ENCODE measurements at places on chromosomes 7 and 10.

DNA sequence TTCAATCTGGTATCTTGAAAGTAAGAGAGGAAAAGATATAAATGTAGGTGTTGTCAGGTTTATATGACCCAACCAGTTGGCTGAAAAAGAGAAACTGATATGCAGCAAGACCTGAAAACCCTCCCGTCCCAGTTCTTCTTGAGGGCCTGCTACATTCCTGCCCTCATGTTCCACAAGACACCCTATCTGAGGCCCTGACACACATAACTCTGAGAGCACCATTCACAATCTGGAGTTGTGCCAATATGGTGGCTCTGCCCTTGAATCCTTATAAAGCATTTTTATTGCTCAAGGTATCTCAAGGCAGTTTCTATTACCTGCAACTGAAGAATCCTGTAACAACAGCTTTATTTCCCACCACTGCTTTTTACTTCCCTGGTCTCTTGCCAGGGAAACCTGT lies 17.0 kb downstream of the XPNPEP1 start:
- DNase-seq: no peak

- DNase-seq: no peak
Observed at GRCh38 chr10:31095677-31096560, 64.3 kb upstream of the ZNF438 start.

DNA sequence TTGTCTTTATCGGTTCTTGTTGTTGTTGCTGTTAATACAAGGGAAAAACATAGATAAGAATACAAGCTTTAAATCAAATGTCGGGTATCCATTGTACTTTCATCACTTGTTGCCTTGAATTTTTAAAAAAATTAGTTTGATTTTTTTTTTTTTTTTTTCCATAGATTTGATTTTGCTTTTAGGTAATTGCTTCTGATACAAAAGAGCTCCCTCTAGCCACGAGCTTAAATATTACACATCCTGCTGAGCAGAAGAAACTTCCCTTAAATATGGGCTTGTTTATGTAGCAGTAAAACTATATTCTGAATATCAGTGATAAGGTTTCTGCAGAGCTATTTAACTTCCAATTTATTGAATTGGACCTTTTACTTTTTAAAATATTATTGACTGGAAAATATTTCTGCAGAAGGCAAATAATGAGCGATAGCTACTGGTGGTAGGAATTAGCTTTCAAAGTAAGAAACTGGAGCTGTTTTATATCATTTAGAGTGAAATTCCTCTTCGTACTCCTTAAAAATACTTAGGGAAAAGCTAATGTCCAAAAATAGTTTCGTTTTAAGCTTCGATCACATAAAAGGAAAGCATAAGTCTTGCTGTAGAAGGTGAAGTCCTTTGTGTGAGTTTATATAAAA lies 216.9 kb downstream of the POLR1F start:
- peak; percentile 39 for DNase-seq

DNA sequence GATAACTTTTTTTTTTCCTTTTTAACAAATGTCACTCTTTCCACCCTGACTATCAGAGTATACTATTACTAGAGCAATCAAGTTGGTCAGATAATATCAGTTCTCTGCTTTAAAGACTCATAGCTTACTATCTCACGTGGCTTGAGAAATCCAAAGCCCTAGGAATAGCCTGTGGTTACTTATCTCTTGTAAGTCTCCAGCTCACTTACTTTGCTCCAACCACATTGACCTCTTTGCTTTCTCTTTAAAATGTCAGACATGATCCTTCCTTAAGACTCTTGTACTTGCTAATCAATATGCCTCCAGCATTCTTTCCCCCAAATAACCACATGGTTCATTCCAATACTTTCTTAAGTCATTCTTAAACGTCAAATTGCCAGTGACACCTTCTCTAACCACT lies 1292.2 kb downstream of the REEP3 start:
- no peak for DNase-seq

DNA sequence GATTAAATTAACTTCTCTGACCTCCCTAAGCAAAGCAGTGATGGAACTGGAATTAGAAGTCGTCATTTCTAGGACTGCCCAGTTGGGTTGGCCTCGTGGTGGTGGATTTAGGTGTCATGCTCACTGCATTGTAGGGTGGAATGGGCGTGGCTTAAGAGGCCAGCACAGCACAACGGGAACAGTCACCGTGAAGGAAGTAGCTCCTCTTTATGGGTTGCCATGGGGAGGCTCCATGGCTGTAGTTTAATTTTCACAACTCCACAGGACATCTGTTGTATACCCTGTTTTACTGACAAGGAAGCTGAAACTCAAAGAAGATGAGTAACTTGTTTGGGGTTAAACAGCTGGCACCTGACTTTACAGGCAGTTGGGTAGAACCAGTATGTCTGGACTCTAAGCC lies 208.3 kb downstream of the CELF2 start:
- no peak for DNase-seq

- peak; percentile 97 for DNase-seq
Observed at GRCh38 chr7:99408379-99409191, at the start of the genes BUD31 and PDAP1. Gene BUD31, plus strand, starts transcription at chr7:99408969. Its CDS starts 2,124 bp downstream, at chr7:99411093. Gene PDAP1, minus strand, starts transcription at chr7:99408597. Its CDS starts 49 bp downstream, at chr7:99408548.

DNA sequence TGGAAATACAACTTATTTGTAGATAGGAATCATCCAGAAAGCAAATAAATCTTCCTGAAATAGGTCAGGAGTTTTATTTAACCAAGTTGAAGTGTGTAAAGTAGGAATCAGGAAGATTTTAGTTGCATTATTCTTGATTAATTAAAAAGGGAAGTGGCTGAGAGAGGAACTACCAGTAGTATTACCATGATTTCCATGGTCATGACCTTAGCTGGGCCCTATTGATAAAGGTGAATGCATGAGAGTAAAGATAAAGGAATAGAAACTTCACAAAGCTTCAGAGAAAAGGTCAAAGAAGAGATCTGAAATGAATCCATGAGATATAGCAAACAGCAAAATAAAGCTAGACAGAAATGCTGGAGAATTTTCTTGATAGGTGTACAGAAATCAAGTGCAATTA lies 46.2 kb upstream of the DLX6 start:
- DNase-seq: no peak

- DNase-seq: no peak
Observed at GRCh38 chr10:100890673-100891317, 22.0 kb upstream of the SLF2 start.

- peak; percentile 69 for DNase-seq
Observed at GRCh38 chr7:45088821-45089340, at the start of gene NACAD. Gene NACAD, minus strand, starts transcription at chr7:45088969. Its CDS starts 75 bp downstream, at chr7:45088894.

GRCh38 chr7:157407512-157408257 lies 70.9 kb downstream of the DNAJB6 start:
- no peak for DNase-seq

- no peak for DNase-seq
Observed at GRCh38 chr7:25297278-25297677, 69.0 kb upstream of the NPVF start.

GRCh38 chr10:54808186-54808935 lies 7.3 kb upstream of the PCDH15 start:
- DNase-seq: no peak

- peak; percentile 16 for DNase-seq
Observed at GRCh38 chr7:12601302-12601869, 30.9 kb downstream of the SCIN start.

DNA sequence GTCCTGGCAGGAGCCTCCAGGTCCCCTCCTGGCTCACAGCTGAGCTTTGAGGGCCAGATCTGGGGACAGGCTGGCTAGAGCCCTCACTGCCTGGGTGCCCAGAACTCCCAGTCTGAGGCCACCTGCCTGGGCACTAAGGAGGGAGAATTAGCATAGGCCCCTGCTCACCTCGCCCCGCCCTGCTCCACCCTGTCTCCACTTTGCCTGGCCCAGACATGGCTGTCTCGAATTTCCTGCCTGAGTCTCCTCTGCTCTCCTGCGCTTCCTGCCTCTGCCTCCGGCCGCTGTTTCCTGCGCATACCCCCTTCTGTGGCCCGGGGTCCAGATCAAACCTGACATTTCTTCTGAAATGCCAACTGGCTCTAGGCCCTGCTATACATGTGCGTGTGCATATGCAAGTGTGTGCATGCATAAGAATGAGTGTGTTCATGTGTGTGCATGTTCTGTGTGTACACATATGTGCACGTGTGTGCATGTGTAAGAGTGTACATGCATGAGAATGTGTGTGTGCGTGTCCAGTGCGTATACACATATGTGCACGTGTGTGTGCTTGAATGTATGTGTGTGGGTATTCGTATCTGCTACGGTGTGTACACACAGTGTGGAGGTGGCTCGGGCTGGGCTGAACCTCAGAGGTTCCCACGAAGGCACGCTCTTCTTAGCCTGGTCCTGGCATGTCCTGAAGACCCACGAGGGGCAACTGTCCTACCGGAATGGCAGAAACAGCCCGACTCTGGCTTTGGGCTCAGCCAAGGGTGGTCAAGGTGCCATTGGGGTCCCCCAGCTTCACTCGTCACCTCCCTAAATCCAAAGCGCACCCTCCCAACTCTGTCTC lies 64.9 kb downstream of the MYL10 start:
- DNase-seq: no peak

DNA sequence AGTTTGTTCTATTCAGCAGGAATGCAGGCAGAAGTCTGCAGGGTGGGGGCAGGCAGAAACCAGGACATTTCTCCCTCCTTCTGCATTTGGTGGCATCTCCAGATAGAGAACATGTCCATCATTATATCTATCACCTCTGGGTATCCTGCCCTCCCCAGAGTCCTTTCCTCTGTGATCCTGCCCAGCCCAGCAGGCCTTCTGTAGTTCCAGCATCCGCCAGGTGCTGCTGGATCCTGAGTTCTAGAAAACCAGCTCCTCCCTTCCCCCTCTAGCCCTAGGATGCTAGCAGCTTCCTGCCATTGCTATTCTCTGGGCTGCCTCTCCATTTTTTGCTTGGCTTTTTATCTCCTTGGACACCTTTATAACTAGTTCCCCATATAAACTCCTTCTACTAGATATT lies 180.3 kb downstream of the KCNMA1 start:
- DNase-seq: no peak

DNA sequence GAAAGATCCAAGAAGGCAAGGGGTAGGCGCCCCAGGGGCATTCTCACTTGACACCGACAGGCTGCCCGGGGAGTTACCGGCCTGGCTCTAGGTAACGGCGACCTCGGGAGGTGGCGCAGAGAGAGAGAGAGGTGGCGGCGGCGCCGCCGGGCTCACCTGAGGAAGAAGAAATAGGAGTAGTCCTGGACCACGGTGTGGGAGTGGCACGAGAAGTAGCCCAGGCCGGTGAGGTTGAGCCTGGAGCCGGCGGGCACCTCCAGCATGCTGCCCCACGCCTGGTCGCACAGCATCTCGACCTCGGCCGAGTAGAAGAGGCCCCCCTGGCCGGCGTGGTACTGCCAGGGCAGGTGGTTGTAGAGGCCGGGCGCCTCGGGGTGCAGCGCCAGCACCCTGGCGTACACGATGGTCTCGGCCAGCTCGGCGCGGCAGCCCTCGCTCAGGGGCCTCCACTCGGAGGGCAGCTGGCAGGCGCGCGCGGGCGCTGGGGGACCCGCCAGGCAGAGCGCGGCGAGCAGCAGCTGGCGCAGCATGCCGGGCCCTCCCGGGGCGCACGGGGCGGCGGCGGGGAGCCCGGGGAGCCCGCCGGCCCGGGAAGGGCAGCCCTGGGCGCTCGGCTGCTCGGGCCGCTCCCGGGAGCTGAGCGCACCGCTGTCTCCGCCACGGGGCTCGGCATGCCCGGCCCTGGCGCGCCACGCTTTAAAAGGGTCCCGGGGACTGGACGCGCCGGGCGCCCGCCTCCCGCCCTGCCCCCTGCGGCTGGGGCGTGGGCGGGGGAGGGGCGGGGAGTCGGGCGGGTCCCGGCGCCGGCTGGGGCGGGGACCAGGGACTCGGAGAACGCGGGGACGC lies at the start of gene CCDC3:
CCDC3 (minus strand) TSS at position 673 of the 846 bp plus-strand sequence; CDS start at position 530, 143 bp downstream.
- DNase-seq: no peak
